ENCODE measurements at places on chromosomes 13 and 19.

DNA sequence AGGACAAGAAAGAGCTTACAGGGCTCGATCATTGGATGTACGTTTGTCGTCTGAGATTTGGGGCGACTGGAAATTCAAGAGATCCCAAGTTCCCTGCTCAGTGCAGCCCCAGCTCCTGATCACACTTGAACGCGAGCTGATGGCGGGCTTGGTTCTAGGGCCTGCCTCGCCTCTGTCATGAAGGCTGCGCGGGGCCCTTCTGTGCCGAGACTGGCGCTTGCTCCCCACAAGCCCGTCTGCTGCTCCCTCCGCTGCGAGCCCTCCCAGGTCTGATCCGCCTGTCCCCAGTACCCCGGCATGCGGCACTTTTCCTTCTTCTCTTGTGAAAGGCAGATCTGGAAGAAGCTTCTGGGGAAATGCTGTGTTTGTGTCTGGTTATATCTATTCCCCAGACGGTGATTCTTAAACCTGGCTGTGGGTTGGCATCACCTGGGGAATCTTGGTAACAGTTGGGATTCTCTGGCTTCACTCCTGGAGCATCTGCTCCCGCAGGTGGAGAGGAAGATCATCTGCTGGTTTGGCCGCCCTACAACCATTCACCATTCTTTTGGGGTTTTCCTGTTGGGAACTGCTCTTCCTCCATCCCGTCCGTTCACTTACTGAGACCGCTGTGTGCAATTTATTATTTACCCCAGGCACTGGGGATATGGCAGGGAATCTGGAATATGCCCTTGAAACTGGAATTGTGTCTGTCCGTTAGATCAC, 43.6 kb downstream of the SIPA1L3 start:
- no peak for DNase-seq

- DNase-seq, result no peak
Measured at GRCh38 chr13:41751277-41751676, 209.6 kb downstream of the VWA8 start.

DNA sequence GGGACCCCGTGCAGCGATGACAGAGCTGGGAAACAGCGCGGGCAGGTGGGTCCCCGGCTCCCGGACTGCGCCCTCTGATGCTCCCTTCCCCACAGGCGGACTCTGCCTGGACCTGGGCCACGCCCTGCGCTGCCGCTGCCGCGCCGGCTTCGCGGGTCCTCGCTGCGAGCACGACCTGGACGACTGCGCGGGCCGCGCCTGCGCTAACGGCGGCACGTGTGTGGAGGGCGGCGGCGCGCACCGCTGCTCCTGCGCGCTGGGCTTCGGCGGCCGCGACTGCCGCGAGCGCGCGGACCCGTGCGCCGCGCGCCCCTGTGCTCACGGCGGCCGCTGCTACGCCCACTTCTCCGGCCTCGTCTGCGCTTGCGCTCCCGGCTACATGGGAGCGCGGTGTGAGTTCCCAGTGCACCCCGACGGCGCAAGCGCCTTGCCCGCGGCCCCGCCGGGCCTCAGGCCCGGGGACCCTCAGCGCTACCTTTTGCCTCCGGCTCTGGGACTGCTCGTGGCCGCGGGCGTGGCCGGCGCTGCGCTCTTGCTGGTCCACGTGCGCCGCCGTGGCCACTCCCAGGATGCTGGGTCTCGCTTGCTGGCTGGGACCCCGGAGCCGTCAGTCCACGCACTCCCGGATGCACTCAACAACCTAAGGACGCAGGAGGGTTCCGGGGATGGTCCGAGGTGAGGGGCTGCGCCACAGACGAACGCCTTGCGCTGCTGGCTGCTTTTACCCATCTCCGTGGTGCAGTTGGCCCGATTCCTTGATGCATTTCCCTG, 7.8 kb upstream of the SELENOV start:
- peak; percentile 44 for DNase-seq

DNA sequence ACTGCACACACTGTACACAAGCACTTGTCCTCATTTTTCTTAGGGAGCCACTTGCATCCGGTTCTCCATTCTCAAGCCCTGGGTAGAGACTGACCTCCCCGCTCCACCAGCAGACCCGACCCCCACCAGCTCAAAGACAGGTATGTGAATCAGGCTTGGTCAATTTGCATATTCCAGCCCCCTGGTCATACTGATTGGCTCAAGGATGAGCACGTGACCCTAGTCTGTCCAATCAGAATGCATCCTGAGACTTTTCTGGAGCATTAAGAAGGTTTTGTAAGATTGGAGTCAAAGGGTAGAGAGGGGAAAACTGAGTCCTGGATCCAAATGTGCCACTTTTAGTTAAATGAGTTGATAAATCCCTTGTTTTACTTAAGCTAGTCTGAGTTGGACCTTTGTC, 34.1 kb downstream of the NOTCH3 start:
- no peak for DNase-seq

DNA sequence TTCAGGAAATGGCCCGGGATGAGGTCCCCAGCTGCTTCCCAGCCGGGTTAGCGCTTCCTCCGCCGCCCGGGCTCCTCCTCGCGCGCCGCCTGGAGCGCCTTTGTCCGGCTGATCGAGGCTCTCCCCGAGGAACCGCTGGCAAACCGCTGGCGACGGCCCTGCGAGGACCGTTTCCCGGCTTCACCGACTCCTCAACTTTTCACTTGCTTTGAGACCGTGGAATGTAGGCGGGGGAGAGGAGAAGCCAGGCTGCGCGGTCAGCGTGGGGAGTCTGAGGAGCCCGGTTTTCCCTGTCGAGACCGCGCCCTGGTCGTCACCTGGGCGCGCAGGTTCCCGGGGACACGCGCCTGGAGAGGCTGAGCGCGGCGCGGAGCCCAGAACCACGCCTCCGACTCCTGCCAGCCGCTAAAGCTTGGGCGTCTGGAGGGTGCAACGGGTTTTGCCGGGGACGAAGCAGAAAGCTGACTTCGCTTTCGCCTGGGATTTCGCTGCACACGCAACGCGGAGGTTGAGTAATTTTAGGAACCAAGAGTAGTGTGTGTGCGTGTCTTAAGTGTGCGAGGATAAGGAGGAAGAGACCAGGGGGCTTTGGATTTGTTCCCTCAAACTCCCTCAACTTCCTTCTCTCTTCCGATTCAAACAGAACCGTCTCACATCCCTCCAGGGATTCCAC, 7.3 kb upstream of the DGKH start:
- peak; percentile 51 for DNase-seq

DNA sequence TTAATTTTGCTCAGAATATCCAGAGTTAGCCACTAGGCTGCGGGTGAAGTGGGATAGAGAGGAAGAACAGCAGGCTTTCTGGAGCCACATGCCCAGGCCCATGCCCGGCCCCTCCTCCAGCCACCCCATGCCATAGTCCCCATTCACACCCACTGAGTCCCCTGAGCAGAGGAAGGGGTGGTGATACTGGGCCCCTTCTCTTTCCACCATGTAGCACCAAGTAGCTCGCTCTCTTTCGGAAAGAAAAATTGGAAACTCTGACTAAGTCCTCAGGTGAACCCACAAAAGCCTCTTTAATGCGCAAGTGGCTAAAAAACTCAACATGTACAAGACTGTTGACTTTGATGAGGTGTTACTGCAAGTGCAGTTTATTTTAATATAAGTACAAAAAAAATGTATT, 76.7 kb upstream of the GPR183 start:
- DNase-seq, result no peak

DNA sequence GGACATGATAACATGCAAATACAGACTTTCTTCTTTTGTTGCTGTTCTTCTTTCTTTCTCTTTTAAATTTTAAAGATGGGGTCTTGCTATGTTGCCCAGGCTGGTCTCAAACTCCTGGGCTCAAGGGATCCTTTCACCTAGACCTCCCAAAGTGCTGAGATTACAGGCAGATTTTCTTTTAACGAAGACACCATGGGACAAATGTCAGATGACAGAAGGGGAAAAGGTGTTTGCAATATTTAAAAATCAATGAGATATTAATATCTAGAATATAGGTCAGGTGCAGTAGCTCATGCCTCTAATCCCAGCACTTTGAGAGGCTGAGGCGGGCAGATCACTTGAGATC, 3.7 kb upstream of the RYR1 start:
- no peak for DNase-seq

DNA sequence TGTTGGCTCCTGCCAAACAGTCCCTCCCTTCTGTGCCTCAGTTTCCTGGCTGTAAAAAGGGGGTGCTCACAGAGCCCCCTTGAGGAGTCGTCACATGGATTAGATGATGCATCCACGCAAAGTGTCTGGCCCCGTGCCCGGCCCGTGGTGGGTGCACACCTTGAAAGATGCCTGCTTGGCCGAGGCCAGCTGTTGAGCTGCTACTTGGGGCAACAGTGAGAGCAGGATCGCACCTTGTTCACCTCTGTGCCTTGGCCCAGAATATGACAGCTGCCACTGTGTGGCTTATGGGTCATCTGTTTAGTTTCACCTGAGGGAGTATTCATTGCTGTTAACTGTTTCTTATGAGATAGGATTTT, 17.7 kb downstream of the CRTC1 start:
- no peak for DNase-seq

GRCh38 chr13:30824651-30825050, 81.4 kb upstream of the MEDAG start:
- no peak for DNase-seq

- peak; percentile 25 for DNase-seq
Measured at GRCh38 chr13:51435002-51435578, 17.7 kb downstream of the INTS6 start.

DNA sequence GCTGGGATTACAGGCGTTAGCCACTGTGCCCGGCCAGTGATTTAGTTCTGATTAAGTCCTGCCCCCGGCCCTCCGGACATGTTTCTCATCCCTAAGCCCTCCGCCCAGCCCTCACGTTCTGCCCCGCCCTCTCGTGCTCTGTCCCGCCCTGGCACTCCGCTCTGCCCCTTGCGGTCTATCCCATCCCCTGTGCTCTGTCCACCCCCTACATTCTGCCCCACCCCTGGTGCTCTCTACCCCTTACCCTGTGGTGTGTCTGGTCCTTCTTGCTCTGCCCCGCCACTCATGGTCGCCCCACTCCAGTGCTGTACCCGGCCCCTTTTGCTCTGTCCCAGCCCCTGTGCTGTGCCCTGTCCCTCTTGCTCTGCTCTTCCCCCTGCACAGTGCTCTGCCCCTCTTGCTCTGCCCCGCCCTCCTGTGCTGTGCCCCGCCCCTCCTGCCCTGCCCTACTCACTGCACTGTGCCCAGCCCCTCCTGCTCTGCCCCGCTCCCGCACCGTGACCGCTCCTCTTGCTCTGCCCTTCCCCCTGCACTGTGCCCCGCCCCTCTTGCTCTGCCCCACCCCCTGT, 3.0 kb downstream of the GTPBP3 start:
- DNase-seq, result no peak

DNA sequence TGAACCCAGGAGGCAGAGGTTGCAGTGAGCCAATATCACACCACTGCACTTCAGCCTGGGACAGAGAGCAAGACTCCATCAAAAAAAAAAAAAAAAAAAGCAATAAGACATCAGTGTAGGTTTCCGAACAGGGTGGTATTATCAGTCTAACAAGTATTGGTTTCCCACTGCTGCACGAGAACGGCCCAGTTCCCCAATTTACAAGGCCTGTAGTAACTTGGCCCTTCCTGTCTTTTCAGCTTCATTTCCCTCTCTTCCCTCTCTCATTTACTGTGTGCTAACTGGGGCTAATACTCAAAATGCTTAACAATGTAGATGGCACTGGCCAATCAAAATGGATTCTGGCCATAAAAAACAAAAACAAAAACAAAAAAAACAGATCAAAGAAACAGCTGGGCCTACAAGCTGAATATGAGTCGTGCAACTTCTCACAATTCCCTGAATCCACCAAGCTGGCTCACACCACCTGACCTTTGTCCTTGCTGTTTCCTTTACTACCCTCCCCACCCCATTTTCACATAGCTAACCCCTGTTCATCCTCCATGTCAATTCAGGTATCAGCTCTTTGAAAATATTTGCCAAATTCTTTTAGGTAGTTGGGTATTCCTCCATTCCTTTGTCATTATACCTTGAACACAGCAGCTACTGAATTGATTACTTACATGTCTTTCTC, 2.4 kb downstream of the TEX101 start:
- DNase-seq, result no peak

- no peak for DNase-seq
Measured at GRCh38 chr13:53142306-53142705, 113.7 kb downstream of the OLFM4 start.

GRCh38 chr13:64709079-64709478, 2521.1 kb downstream of the PCDH9 start:
- DNase-seq, result no peak

DNA sequence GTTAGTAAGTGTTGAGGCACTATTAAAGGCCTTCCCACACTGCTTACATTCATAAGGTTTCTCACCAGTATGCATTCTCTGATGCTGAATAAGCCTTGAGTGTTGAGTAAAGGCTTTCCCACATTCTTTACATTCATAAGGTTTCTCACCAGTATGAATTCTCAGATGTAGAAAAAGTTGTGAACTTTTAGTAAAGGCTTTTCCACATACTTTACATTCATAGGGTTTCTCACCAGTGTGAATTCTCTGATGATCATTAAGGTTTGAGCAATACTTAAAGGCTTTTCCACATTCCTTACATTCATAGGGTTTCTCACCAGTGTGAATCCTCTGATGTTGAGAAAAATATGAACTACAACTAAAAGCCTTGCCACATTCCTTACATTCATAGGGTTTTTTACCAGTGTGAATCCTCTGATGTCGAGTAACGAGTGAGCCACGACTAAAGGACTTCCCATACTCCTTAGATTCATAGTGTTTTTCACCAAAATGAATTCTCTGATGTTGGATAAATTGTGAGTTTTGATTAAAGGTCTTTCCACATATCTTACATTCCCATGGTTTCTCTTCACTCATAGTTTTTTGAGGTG, 24.2 kb downstream of the ZNF829 start:
- DNase-seq, result no peak

GRCh38 chr13:80196756-80197155, 144.2 kb downstream of the SPRY2 start:
- DNase-seq, result peak; percentile 29

DNA sequence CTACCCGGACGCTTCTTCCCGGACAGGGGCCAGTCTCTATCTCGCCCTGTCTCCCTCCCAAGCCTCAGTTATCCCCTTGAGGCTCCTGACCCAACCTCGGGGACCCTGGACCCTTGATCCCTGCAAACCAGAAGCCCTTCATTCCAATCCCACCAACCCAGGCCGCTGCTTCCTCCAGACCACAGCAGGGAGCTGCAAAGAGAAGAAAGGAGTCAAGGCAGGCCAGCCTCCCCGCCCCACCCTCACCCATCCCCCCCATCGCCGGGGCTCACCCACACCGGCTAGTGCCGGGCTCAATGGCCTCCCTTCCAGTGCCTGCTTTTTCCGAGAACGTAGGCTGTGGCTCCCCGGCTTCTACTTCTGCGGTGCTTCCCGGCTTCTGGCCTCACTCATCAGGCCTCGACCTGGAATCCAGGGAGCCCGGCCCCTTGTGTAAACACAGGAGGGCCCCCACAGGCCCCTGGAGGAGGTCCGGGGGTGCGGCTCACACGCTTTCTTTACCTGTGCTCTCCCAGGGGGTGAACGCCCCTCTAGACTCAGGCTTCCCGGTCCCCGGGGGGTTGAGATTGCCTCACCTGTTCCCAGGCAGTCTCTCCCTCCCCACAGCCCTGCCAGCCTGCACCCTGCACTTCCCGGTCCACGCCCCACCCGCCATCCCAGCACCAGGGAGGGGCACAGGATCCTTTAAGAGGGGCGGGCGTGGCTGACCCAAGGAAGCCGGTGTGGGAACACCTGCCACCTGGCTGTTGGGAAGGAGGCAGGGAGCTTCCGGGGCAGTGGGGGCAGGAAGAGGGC, at the start of gene FAM83E:
FAM83E (minus strand) TSS at position 641 of the 795 bp plus-strand sequence. CDS start 1,704 bp downstream, outside the sequence.
- peak; percentile 70 for DNase-seq

All from bronchial epithelial cell (primary cell).